Right cardiac atrium (tissue), 5 donors: ENCODE measurements at places on chromosomes 6 and 20. TPM values are rescaled to one million over a fixed set of nuclear protein-coding genes. Genes with fewer than 3 reads are reported as not detected.

Gene FRK
- 2.6 TPM for total RNA-seq

Gene LEMD2
- 34.6 TPM for total RNA-seq

Gene XKR7
- not detected for total RNA-seq

DNA sequence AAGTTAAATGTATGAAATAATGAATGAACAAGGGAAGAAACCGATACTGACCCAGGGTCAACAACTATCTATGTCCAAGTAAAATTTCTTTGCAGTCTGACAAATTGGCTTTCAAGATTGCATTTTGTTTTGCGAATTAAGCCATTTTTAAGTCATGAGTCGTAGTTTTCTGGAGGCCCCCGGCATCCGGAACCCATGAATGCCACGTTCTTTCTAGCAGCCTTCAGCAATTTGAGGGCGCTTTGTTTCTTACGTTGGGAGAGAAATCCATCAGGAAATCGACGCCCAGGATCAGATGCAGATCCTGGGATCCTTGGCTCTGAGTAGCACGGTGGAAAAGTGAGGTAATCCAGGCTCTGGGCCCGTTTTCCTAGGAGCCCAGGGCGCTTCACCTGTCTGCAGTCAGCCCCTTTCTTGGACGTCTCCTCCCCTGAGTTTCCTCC is 309 bp upstream of the ABRACL start:
- no peak for DNase-seq

- no peak for DNase-seq
These were observed 110.5 kb upstream of the EEF1E1 start for GRCh38 chr6:8212720-8213434.

DNA sequence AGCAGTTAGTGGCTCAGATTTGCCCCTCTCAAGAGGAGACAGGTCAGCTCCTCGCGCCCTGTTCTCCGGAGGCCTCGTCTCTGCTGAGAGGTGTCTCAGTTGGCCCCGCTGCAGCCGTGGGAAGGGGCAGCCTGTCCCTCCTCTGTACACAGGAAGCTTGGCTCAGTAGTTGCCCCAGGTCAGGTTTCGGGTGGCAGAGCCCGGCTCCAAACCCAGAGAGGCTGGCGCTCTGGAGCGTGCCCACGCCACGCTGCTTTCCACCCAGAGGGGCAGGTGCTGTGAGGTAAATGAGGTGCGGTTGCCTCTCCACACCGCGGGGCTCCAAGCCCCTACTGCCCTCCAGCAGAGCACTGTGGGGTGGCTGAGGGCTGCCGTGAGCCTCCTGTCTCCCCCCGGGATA is 16.0 kb downstream of the DYNLT1 start:
- no peak for DNase-seq
